ENCODE measurements at places on chromosomes 6 and 20.

- H3K4me3 ChIP-seq = no peak overlapping the region
- H3K27me3 ChIP-seq = no peaks in the 10 kb centered on the region
Measured at GRCh38 chr20:53578492-53579222, 15.0 kb downstream of the ZNF217 start.

GRCh38 chr6:11795403-11795802 is 16.8 kb upstream of the ADTRP start:
- H3K36me3 ChIP-seq = peaks cover 8% of the 10 kb centered on the region
- no peak for DNase-seq
- H3K4me1 ChIP-seq = no peaks in the 10 kb centered on the region
- no peak overlapping the region for H3K27ac ChIP-seq
- H3K4me3 ChIP-seq = no peak overlapping the region

- no peak overlapping the region for H3K27ac ChIP-seq
- no peaks in the 10 kb centered on the region for H3K4me1 ChIP-seq
- H3K27me3 ChIP-seq = peaks cover 4% of the 10 kb centered on the region
- no peak overlapping the region for H3K4me3 ChIP-seq
- H3K36me3 ChIP-seq = no peaks in the 10 kb centered on the region
- no peak for DNase-seq
Measured at GRCh38 chr6:84093441-84094435, 60.2 kb downstream of the MRAP2 start.

GRCh38 chr20:45322952-45323383 is 14.9 kb upstream of the MATN4 start:
- H3K4me1 ChIP-seq = peaks cover 59% of the 10 kb centered on the region
- H3K36me3 ChIP-seq = no peaks in the 10 kb centered on the region
- no peaks in the 10 kb centered on the region for H3K27me3 ChIP-seq
- DNase-seq = peak; percentile 45
- no peak overlapping the region for H3K4me3 ChIP-seq
- no peak overlapping the region for H3K27ac ChIP-seq

DNA sequence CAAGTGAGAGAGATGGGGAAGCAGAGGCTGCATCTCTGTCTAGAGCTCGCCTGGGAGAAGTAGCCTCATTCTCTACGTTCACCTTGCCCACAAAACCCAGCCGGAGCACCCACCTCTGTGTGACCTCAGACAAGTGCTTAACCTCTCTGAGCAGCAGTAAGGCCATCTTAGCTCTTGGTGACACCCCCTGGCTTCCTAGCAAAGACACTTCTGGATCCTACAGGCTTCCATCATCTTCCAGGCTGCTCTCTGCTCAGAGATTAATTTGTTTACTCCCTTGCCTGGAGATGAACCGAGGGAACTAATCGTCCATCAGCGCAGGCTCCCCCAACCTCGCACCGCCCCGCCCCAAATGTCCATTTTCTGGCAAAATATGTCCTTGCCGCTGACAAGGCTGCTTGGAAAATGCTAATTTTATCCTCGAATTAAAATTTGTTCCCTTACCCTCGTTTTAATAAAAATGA is 24.0 kb upstream of the CTNNBL1 start:
- no peak overlapping the region for H3K4me3 ChIP-seq
- H3K27ac ChIP-seq = peak overlapping the region; percentile 25
- H3K4me1 ChIP-seq = no peaks in the 10 kb centered on the region
- no peaks in the 10 kb centered on the region for H3K36me3 ChIP-seq

DNA sequence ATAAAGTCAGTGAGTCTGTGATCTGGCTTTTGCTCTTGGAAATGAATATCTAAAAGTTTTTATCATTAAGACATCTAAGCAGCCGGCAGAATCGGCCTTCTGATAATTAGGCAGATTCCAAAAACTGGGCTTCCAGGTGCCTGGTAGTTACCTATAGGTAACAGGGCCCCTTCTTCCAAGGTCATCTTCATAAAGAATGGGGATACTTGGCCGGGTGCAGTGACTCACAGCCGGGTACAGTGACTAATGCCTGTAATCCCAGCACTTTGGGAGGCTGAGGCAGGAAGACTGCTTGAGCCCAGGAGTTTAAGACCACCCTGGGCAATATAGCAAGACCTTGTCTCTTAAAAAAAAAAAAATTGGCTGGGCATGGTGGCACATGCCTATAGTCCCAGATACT is 12.9 kb upstream of the RBL1 start:
- no peak overlapping the region for H3K4me3 ChIP-seq
- no peak overlapping the region for H3K27ac ChIP-seq
- H3K4me1 ChIP-seq = no peaks in the 10 kb centered on the region
- DNase-seq = no peak

DNA sequence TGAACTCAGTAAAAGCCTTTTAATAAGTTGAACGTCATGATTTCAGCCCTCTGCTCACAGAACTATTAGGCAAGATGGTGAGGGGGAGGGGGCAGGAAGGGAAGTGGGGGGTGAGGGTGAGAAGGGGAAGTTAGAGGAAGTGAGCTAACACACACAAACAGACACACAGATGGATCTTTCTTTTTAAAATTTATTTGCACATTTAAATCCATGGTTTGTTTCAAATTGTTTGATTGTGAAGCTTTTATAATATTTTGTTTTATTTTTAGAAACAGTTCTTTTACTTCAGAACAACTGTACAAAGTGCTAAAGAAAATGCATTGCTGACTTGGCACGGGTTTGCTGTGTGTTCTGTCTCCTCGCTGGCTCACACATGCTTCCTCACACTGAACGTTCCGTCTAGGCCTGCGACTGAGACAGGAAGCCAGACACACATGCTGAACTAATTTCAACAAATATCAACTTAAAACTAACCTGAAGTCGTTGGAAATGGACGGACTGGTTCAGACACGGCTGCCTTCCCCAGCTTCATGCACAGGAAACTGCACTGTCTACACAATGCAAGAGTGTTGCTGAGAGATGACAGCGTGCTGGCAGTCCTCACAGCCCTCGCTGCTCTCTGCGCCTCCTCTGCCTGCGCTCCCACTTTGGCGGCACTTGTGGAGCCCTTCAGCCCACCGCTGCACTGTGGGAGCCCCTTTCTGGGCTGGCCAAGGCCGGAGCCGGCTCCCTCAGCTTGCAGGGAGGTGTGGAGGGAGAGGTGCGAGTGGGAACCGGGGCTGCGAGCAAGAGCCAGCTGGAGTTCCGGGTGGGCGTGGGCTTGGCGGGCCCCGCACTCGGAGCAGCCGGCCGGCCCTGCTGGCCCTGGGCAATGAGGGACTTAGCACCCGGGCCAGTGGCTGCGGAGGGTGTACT is 8.1 kb upstream of the ZBP1 start:
- H3K4me1 ChIP-seq = peaks cover 33% of the 10 kb centered on the region
- peaks cover 16% of the 10 kb centered on the region for H3K36me3 ChIP-seq
- H3K27ac ChIP-seq = peak overlapping the region; percentile 97
- peak; percentile 72 for DNase-seq

- peak; percentile 51 for DNase-seq
- H3K4me1 ChIP-seq = peaks cover 22% of the 10 kb centered on the region
- H3K27me3 ChIP-seq = no peaks in the 10 kb centered on the region
- peak overlapping the region; percentile 92 for H3K27ac ChIP-seq
Measured at GRCh38 chr6:130020073-130020906, 1.9 kb downstream of the L3MBTL3 start.

- DNase-seq = no peak
- H3K4me3 ChIP-seq = no peak overlapping the region
- no peaks in the 10 kb centered on the region for H3K4me1 ChIP-seq
- H3K36me3 ChIP-seq = no peaks in the 10 kb centered on the region
- no peak overlapping the region for H3K27ac ChIP-seq
Measured at GRCh38 chr20:55283889-55284288, 721.4 kb downstream of the CBLN4 start.

GRCh38 chr20:46089417-46090388 is at the start of gene NCOA5:
Gene NCOA5 (minus strand): TSS chr20:46089962. CDS start chr20:46079424, 10,538 bp downstream.
- peaks cover 41% of the 10 kb centered on the region for H3K4me1 ChIP-seq
- peak; percentile 94 for DNase-seq
- peak within 1 kb of the TSS; percentile 98 for H3K27ac ChIP-seq
- H3K27me3 ChIP-seq = no peaks in the 10 kb centered on the region

- H3K4me3 ChIP-seq = no peak overlapping the region
- peaks cover 11% of the 10 kb centered on the region for H3K27me3 ChIP-seq
- H3K36me3 ChIP-seq = no peaks in the 10 kb centered on the region
- peaks cover 13% of the 10 kb centered on the region for H3K4me1 ChIP-seq
Measured at GRCh38 chr20:2221921-2222320, 73.9 kb upstream of the TGM3 start.

DNA sequence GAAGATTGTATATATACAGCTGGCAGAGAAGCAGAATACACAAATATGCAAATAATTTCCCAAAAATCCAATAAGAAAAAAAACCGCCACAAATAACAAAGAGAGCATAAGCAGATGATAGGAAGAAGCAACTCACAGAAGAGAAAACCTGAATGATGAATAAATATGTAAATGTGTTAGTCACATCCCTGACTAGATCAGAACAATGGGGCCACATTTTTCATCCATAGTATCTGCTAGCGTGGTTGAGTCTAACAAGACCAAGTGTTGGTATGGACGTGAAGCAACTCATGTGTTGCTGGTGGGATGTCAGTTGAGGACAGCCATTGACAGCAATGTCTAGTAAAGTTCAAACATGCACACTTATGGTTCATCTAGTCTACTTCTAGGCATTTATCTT is 3.9 kb upstream of the SLC22A3 start:
- no peaks in the 10 kb centered on the region for H3K36me3 ChIP-seq
- DNase-seq = no peak
- no peak overlapping the region for H3K4me3 ChIP-seq
- peaks cover 4% of the 10 kb centered on the region for H3K4me1 ChIP-seq
- H3K27ac ChIP-seq = no peak overlapping the region
- peaks cover 42% of the 10 kb centered on the region for H3K27me3 ChIP-seq

DNA sequence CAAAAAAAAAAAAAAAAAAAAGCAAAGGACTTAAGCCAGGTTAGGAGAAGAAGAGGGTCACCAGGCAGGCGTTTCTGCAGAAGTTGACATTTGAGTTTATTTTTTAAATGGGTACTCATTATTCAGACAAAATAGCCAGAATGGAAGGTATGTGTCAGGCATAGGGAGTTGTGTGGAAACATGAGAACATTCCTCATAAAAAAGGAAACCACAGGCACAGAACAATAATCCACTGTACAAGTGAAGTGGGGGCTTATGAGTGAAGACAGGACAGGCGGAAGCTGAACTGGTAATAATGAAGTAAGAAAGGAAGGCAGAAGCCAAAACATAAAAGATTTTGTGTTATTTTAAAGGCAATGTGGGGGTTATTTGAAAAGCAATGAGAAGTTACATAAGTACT is 104.6 kb downstream of the EPB41L2 start:
- no peak overlapping the region for H3K4me3 ChIP-seq
- peaks cover 41% of the 10 kb centered on the region for H3K4me1 ChIP-seq
- DNase-seq = no peak
- peaks cover 19% of the 10 kb centered on the region for H3K36me3 ChIP-seq

DNA sequence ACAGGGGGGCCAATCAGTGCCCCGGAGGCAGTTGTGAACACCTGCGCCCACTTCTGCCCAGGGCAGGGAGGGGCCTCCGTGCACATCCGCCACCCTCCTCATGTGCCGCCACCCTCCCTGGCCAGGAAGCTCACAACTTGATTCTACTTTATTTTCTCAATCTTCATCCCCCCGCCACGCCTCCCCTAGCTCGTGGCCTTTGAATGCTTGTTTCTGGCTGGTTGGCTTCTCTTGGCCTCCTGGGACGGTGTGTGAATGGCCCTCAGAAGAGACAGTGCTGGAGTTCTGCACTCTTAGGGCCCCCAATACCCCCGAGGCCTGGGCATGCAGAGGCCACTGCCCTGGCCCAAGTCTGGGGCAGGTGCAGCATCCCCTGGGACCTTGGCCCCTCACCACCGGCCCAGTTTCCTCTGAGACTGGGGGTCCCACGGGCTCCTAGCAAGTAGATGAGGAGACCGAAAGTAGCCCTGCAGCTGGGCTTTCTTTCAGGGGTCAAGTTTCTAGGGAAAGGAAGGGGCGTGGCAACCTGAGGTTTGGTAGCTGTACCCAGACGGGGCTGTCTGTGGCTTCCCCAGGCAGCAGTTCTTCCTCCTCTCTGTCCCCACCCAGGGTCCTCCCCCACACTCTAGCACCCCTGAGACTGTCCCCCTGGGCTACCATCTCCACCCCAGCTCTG is 1.3 kb downstream of the RGS19 start:
- H3K4me1 ChIP-seq = peaks cover 57% of the 10 kb centered on the region
- no peaks in the 10 kb centered on the region for H3K27me3 ChIP-seq

GRCh38 chr6:116840091-116840490 is 11.2 kb upstream of the GPRC6A start:
- no peak overlapping the region for H3K4me3 ChIP-seq
- no peak overlapping the region for H3K27ac ChIP-seq
- H3K36me3 ChIP-seq = no peaks in the 10 kb centered on the region
- H3K27me3 ChIP-seq = peaks cover 6% of the 10 kb centered on the region
- no peak for DNase-seq
- no peaks in the 10 kb centered on the region for H3K4me1 ChIP-seq

DNA sequence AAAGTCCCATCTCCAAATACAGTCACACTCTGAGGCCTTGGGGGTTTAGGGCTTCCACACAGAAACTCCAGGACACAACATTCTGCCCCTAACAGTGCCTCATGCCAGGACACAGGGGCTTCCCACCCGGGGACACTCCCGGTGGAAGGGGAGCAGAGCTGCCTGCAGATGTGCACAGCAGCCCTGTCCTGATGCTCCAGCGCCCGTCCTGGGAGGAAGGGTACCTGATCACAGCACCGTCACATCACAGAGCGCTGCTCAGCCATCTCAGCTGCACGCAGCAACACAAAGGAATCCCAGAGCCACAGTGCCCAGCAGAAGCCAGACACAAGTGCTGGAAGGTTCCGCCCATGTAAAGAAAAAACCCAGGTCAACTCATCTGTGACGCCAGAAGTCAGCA is 156.7 kb downstream of the TAF4 start:
- H3K27me3 ChIP-seq = peaks cover under 1% of the 10 kb centered on the region
- no peak overlapping the region for H3K4me3 ChIP-seq
- H3K4me1 ChIP-seq = peaks cover 14% of the 10 kb centered on the region

DNA sequence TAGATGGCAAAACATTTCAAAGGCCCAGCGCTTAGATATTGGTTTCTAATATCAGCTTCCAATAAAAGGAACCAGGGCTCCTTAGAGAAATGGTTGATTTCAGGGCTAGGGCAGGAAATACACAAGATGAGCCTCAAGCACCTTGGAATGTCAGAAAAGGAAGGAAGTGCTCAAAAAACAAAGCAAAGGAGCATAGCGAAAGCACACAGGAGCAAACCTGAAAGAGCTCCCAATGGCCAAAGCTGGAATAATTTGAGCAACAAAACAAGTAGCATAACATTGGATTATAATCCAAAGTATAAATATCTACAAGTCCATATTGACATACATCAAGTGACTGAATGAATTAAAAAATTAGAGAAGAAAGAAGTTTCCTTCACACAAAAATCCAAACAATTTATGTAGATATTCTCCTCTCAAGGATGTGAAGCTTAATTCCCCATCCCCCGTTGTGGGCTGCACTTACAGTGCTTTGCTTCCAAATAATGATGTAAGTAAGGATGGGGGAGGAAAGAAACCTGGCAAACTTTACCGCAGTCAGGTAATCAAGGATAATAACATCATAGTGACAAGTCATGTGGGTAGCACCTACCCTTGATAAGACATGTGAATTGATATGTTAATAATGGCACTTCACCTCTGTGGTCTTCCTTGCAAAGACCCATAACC is 132.9 kb upstream of the DST start:
- no peaks in the 10 kb centered on the region for H3K4me1 ChIP-seq
- no peak overlapping the region for H3K27ac ChIP-seq
- no peak for DNase-seq
- H3K4me3 ChIP-seq = no peak overlapping the region
- H3K36me3 ChIP-seq = no peaks in the 10 kb centered on the region
- peaks cover 5% of the 10 kb centered on the region for H3K27me3 ChIP-seq

GRCh38 chr6:44656691-44657090 is 269.2 kb downstream of the CDC5L start:
- no peak overlapping the region for H3K4me3 ChIP-seq

- peaks cover 10% of the 10 kb centered on the region for H3K36me3 ChIP-seq
- no peak overlapping the region for H3K4me3 ChIP-seq
- H3K27ac ChIP-seq = no peak overlapping the region
- H3K4me1 ChIP-seq = no peaks in the 10 kb centered on the region
Measured at GRCh38 chr6:50716899-50717509, 3.7 kb downstream of the TFAP2D start.

Data from naive B cell (primary cell).